ENCODE measurements at places on chromosomes 1 and 21. TPM values are rescaled to one million over a fixed set of nuclear protein-coding genes. Genes with fewer than 3 reads are reported as not detected.

LRRC71 gene
- polyA plus RNA-seq, result 0.84 TPM

RGSL1 gene
- not detected for polyA plus RNA-seq

OR2L13 gene
- polyA plus RNA-seq, result not detected

TRIM67 gene
- 0.11 TPM for polyA plus RNA-seq

KCNQ4 gene
- 1.4 TPM for polyA plus RNA-seq

OR2T33 gene
- polyA plus RNA-seq, result not detected

TAGLN2 gene
- 142 TPM for polyA plus RNA-seq

CAMK1G gene
- polyA plus RNA-seq, result 6.3 TPM

S100B gene
- 2.1 TPM for polyA plus RNA-seq

GRCh38 chr1:37158113-37158749 is 123.9 kb upstream of the GRIK3 start:
- DNase-seq, result no peak

DNA sequence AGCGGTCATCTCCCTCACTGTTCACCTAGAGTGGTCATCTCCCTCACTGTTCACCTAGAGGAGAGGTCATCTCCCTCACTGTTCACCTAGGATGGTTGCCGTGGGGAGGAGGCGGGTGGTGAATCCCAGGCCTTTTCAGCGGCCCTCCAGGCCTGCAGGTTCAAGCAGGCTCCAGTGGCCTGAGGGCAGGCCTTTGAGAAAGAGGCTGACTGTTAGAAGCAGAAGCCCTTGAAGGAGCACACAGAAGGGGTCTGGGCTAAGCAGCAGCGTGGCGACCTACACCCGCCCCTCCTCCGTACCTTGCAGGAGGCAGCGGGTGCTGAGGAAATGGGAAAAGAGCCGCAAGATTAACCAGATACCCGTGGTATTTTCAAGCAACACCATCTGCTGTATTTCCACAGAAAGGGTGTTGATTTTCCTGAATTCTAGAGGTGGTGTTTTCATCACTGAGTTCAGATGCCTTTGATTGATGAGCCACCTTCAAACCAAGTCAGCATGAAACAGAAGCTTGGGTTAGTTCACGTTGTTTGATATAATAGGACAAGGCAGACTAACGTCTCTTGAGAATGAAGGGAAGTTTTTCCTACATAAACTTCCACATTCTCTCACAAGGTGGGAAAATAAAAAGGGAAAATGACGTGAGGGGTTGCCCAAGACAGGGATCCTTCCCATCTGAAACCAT is 289.5 kb downstream of the KIF26B start:
- no peak for DNase-seq

DNA sequence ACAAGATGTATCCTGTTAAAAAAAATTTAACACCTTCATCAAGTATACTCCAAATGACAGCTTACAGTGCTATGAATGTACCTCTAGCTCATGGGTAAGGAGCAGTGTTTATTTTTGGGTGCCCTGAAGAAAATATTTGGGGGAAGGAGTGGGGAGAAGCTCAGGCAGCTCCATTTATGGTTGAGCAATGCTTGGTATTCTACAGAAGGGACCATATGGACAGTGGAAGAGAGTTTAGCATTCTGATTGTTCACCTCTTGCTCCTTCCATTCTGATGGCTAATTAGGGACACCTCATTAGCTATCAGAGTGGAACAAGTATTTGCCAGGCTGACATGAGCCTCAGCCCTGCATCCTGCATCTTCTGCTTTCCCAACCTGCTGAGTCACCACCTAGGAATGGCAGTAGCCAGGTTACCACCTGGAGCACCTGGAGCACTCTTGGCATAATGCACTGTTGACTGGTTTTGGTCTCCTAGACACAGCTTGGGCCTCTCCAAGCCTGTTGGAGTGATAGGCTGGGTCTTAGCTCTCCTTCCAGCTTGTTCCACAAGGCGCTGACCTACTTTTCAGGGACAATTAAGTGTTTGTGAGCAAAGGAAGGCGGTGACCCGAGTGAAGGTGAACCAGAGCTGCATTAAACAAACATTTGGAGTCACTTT is 62.0 kb upstream of the MACF1 start:
- no peak for DNase-seq

DNA sequence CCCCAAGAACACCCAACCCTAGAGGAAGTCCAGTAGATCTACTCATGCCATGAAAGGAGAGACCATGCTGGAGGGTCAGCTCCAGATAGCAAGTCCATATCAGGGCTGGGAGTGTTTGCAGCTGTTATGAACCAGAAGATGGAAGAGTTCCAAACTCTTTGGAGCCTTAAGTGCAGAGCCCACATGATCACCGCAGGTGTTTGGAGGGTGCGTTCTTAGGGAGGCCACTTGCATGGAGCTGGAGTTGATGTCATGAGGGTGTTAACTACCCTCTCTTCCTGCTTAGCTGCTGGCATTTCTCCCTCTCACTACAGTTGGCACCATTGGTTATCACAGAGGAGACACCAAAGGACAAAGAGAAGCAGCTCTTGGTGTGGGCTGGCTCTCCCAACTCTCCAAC is 616.9 kb downstream of the AJAP1 start:
- DNase-seq, result no peak

- DNase-seq, result no peak
Observed at GRCh38 chr1:25057188-25057587, 127.1 kb upstream of the RUNX3 start.

- no peak for DNase-seq
Observed at GRCh38 chr1:212107481-212107880, 71.9 kb downstream of the DTL start.

DNA sequence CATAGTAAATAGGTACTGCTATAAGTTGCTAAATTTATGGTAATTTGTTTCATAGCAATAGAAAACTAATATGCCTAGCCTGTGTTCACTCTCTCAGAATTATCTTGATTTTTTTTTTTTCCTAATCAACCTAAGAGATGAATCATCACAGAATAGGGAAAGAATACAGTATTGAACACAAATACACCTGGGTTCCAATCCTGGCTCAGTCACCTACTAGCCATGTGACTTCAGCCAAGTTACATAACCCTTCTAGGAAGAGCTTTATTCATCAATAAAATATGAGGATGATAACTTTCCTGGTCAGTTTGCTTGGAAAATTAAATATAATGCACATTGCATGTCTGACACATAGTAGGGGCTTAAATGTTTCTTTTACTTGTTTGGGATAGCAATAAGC is 279.5 kb downstream of the FOXD2 start:
- no peak for DNase-seq

GRCh38 chr1:172928412-172928811 is 122.3 kb downstream of the TNFSF18 start:
- no peak for DNase-seq

DNA sequence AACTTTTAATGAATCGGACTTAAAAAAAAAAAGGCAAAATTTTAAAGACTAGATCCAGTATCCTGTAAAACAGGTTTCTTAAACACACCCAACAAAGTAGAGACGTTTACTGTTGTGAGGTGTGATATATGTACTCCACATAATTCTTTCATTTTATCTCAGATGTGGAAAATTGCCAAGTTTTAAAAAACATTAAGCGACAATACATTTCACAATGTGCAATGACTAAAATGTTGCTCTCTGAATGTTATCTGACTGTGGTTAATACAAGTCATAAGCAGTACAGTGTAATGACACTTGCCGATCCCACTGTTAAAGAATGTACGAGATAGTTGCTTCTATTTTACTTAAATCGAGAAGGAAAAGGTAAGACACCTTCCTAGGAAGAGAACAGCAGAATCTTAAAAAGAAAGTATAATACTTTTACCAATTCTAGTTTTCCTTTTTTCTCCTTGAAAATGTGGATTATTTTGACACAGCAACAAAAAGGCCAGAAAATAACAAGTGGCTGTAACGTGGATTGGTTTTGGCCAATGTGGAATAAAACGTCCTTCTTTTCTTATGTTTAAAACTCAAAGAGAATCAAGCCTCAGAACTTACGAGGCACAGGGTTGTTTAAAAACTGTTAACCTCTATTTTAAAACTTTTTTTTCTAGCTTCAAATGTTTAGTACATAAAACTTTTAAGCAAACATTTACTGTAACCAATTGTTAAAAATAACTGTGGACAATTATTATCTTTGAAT is 51.4 kb downstream of the TP53BP2 start:
- no peak for DNase-seq

DNA sequence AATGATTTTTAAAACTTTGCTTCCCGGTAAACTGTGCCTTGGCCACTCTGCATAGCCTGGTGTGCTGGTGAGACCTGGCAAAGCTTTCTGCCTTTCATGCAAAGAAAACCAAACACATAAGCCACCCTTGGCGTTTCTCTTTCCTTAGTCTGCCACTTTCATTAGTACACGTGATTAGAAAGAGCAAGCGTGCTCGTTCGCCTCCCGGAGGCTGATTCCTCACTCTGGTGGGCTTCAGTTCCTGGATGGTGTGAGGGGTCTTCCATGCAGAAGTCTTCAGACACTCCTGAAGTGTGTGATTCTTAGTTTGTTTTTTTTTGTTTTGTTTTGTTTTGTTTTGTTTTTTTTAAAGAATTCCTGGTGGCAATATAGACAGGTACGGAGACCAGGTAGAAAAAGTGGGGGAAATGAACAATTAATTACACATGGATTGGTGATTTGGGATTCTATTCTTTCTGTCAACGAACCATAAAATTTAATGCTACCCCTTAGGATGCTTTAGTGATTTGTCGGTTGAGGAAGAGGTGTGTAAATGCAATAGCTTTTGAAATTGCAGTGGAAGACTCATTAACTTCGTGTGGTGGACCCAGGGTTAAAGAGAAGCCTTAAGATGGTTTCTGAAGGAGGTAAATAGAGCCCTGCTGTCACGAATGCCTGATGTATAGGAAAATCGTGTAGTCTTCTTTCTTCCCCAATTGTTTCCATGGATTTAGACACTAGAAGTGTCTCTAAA is 2.1 kb downstream of the GALNT2 start:
- no peak for DNase-seq

DNA sequence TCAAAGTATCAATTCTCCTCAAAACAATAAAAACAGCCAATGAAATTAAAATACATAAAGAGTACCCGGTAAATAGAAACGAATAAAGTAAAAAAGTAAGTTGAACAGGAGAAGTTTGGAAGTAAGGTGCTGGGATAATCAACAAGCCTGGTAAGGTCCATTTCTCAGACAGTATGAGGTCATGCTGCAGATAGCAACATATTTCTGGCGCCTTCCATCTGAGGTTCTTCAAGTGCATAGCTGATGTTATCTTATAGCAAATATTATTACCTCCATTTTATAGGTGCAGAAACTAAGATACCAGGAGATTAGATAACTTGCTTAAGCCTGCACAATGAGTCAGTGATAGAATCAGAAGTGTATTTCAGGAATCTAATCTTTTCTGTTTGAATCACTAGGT is 23.7 kb upstream of the CEP350 start:
- DNase-seq, result no peak

DNA sequence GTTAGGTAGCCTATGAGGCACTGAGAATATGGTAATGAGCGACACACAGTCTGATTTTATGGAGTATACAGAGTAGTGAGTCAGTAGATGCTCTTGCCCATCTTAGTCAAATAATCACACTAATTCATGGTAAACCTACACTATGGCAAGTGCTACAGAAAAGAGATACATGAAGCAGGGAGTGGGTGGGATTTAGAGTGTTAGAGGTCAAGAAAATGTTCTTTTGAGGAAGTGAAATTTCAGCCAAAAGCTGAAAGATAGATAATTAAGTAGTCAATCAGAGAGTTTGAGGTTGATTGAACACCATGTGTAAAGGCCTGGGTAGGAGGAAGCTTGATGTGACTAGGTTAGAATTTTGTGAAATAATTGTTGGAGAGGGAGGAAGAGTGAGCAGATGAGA is 14.7 kb downstream of the MDM4 start:
- no peak for DNase-seq

DNA sequence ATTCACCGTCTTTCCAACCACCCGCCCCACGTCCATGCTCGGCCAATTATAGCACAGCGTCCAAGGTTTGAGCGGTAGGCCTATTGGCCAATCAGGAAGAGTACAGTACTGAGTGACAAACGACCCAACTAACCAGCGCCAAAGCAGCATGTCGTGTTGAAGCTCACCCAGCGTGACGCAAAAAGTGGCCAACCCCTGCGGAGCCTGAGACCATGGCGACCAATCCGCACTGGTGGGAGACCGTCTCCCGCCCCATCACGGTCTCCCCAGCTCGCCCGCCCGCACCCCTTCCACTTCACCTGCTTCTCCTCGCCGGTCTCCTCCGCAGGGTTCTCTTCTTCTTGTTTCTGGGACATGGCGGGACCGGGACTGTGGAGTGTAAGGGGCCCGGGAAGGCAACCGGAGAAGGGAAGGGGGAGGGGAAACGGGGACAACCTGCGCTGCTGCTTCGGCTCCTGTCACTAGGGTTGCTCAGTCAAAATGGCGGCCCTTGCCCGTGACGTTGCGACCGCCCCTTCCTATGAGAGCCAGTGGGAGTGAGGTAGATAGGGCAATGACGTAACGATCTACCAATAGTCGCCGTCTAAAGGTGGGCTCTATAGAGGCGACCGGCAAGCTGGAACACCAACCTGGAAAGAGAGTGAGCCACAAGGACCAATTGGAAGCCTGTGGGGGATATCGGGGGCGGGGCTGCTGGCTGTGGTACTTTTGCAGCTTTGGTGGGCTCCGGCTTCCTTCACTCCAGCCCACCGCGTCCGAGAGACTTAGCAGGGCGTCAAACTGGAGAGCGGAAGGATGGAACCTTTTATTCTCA is at the start of gene ENSA:
ENSA (minus strand) TSS at position 498 of the 814 bp plus-strand sequence; CDS start at position 356, 142 bp downstream.
- DNase-seq, result peak; percentile 96

GRCh38 chr1:88300752-88301263 is 383.3 kb upstream of the PKN2 start:
- no peak for DNase-seq

DNA sequence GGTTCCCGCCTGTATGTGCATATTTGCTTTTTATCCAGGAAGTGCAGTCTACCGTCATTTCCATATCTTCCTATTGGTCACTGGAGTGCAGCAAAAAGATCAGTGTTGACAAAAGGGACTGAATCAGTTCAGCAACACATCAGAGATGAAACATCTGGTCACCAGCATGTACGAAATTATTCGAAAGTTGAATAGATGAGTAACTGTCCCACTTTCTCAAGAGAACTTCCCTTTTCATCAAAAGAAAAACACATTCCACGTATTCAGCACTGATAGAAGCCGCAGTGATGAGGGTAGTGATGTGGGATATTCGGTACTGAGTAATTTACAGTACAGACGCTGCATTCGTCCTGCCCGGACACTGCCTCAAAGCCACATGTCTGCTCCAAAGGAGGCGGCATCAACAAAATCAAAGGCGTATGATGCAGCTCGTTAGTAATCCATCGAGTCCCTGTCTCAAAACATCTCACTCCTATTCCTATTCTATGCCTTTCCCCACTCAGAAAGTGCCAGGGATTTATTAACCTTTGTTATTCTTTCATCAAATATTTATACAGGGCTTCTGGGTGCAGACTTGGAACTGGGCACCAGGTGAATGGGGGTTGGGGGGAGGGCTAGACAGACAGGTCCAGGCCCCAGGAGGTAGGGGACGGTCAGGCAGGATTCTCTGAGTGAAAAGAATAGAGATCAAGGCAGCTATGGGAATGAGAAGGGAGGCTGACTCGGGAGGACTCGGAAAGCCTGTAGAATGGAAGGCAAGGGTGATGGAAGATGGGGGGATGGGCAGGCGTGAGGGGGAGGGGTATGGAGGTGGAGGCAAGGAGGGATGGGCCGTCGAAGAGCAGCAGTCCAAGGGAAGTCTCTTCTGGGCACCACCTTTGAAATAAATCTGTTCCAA is 79.5 kb upstream of the SLC45A1 start:
- no peak for DNase-seq
